ENCODE measurements at places on chromosomes 13 and 19.

GRCh38 chr13:94312511-94313216 is 166.8 kb downstream of the DCT start:
- no peak for DNase-seq

- DNase-seq: no peak
These were observed 175.2 kb downstream of the PDS5B start for GRCh38 chr13:32761472-32761871.

DNA sequence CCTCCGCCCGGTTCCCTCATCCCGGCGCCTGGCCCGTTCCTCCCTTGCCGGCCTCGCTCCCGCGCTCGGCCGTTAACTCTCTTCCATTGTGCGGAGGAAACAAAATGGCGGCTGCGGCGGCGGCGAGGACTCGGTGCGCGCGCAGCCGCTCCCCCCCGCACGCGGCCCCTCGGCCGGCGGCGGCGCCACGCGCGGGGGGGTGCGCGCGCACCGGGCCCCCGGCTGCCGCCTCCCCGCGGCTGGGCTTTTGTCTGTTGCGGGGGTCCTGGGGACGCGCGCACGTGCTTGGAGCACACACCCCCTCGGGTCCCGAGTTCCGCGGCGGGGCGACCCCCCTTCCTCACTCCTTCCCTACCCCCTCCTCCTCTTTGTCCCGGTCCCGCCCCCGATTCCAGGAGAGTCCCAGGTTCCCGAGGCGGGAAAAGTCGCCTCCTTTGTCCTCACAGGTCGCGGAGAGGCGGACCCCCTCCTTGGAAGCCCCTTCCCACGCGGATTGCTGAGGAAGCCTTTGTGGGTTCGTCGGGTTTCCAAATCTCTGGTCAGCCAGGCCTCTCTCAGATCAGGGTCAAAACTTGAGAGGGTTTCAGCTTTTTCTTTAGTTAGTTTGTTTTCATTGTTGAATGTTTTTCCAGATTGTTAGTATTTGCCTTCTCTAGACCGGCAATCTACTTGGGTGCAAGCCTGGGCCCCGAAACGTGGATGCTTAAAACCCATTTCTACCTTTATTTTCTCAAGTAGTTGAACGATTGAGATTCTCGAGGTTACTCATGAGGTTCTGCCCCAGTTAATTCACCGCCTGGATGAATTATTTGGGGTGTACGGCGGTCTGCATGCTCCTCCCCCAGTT is 687 bp downstream of the ILF3 start:
- peak; percentile 74 for DNase-seq

GRCh38 chr13:99087954-99088491 is 110.2 kb upstream of the DOCK9 start:
- no peak for DNase-seq

DNA sequence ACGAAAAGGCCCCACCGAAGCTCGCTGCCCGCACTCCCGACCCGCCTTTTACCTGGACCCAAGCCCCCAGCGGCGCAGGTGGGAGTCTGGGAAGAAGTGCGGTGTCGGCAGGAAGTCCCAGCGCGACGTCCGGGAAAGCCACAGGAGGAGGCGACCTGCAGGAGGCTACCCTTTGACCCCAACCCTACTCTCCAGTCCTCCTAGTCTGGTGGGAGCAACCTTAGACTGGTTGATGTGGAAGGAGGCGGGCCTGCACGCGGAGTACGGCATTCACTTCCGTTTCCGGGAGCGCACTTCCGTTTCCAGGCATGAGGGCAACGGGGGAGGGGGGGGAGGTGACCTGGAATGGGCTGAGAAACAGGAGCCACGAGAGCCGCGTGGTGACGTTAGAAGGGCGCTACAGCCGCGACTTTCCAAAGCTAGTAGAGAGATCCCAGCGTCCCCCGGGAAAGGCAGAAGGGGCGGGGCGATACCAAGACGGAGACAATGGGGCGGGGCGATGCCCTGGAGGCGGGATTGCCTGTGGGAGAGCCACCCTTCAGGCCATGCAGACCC is 28.5 kb downstream of the ZNF266 start:
- DNase-seq: peak; percentile 21

DNA sequence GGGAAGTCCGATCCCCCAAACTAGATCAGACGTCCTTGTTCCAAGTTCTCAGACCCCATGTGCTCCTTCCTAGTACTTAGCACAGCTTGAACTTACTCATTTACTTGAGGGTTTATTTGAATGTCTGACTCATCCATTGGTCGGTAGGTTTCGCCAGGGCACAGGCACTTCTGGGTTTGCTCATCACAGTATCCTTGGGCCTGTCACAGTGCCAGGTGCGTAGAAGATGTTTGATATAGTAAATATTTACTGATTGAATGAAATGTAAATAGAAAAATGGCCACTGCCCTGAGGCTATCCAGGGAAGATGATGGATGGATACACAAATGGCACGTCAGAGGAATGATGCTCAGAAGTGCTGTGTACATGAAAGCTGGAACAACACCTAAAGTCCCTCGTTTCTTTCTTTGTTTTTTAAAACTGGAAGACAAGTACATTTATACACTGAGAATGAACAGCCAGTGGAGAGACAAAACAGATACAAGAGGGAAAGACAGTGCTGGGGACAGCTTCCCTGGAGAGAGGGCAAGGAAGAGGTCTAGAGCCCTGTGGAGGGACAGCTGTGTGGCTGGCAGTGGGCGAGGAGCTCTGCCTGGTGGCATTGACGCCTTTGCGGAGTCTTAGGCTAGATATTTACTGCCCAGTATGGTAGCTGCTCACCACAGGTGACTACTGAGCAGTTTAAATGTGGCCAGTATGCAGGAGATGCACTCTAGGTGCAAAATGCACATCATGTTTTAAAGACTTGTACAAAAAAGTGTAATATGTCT is 31.2 kb upstream of the KL start:
- DNase-seq: no peak

DNA sequence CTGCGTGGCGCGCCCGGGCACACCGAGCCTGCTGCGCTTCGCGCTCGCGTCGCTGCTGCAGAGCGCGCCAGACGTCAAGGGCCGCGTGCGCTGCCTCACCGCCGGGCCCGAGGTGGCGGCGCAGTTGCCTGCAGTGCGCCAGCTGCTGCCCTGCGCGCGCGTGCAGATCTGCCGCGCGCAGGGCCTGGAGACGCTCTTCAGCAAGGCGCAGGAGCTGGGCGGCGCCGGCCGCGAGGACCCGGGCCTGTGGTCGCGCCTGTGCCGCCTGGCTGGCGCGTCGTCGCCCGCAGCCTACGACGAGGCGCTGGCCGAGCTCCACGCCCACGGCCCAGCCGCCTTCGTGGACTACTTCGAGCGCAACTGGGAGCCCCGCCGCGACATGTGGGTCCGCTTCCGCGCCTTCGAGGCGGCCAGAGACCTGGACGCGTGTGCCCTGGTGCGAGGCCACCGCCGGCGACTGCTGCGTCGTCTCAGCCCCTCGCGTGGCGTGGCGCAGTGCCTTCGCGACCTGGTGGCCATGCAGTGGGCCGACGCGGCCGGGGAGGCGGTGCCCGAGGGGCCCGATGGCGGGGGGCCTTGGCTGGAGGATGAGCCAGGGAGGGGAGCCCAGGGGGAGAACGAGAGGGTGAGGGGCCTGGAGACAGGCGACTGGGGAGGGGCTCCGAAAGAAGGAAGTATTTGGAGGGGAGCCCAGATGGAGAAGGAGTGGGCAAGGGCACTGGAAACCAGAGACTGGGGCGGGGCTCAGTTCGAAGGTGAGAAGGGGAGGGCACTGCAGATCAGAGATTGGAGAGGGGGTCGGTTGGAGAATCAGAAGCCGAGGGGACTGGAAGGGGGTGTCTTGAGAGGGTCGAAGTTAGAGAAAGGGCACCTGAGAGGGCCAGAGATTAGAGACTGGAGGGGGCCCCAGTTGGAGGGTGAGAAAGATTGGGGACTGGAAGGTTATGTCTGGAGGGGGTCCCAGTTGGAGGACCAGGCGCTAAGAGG is 24.7 kb downstream of the ZSWIM9 start:
- DNase-seq: no peak

- DNase-seq: no peak
These were observed at the start of gene KL for GRCh38 chr13:33016414-33017322. Gene KL (plus strand): TSS chr13:33016423. CDS start chr13:33016441, 18 bp downstream.

GRCh38 chr19:30790056-30790680 is 418.0 kb downstream of the ZNF536 start:
- DNase-seq: no peak

DNA sequence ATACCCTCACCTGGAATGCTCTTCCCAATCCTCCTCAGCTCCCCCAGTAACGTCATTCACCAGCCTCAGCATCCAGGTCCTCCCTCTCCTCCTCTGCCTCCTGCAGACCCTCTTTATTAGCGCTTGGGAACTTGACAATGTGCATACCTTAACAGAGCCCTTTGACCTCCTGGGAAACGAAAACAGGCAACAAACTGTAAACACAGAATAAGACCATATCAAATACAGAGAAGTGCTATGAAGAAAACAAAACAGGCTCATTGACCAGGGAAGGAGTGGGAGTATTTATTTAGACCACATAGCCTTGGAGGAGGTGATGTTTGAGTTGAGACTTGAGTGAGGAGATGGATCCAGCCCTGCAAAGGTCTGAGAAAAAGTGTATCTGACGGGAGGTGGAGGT is 107.9 kb upstream of the SLC7A1 start:
- DNase-seq: no peak

GRCh38 chr13:92951273-92951890 is 275.2 kb upstream of the GPC6 start:
- DNase-seq: no peak
